ENCODE measurements at places on chromosomes 2 and 18.

DNA sequence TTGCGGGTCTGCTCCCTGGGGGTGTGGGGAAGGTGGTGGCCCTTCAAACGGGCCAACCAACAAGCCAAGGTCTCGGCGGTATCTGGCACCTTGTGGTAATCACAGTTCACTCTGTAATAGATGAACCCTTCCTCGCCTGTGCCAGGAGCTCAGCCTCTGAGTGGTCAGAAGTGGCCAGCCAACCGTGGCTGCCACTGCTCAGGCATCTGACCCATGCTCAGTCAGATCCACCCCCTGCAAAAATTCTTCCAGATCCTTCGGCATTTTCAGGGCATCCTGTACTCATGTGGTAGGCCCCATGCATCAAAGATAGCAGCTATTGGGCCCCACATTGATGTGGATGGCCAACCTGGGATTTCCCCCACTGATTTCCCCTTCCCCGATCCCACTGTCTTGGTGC is 39.6 kb upstream of the SERPINE2 start:
- no peak for DNase-seq

DNA sequence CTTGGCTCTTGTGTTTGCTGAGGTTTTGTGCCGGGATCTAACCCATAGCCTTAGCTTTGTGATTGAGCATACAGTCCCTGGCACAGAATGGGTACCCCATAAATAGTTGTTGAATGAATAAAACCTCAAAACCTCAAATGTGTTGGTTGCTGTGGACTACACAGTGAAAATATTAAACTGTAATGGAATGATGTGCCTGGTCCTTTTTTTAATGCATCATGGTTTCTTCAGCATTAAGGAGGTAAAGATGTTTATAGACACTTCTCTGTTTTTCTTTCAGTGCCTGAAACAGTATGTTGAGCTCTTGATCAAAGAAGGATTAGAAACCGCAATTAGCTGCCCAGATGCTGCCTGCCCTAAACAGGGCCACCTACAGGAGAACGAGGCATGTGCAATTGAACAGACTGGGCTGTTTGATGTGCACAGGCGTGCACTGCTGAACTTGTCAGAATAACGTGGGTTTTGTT is 97.0 kb downstream of the RNF144A start:
- peak; percentile 4 for DNase-seq

DNA sequence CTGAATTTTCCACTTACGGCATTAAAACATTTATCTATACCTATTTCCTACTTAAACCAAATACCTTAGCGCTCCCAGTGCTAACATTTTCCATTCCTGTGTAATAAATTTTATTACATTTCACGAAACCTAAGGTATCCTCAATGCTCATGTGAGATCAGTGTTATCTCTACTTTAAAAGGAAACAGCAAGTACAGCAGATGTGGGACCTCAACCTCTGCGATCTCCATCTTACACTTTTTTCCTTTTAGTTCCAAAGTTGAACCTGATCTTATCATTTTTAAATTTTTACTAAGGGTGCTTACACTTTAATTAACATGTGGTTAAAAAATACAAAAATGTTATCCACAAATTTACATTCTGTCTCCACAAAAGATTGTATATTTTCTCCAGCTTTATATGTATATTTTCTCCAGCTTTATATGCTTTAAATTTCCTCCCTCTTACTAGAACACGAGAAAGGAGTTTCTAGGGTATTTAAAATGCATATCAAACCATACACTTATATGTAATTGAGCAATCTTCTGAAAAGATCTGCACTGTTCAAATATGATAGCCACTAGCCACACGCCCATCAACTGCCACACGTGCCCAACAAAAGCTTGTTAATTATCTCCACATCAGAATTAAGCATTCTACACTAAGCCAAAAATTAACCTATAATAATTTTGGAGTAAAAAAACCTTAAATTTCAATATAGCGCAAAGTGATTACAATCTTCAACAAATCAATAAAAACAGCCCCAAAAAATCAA is 38.1 kb downstream of the MBOAT2 start:
- no peak for DNase-seq

DNA sequence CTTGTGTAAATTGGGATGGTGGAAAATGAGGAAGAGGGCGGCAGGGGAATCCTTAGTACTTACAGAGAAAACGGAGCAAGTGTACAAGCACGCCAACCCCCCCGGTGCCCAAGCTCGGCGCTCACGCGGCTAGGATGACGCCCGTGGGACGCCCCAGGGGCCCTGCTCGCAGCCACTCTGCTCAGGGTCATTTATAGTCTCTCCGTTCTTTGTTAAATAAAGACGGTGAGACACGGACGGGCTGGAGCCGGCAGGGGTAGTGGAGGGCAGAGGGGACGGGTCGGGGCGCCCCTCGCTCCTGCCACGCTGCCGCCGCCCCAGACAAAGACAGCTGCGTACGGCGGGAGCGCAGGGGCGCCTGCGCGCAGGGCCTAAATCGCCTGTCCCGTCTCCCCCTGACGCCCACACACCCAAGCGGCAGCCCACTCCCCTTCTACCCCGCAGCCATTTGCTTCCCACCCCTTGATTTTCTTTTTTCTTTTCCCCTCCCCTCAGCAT is 37.8 kb downstream of the PCBP1 start:
- no peak for DNase-seq

- no peak for DNase-seq
These were observed 11.4 kb downstream of the CTIF start for GRCh38 chr18:48550101-48550729.

- DNase-seq = peak; percentile 81
These were observed 91.8 kb downstream of the ACVR1 start for GRCh38 chr2:157784169-157784822.

- DNase-seq = peak; percentile 85
These were observed 86.4 kb downstream of the XRCC5 start for GRCh38 chr2:216195565-216196029.

DNA sequence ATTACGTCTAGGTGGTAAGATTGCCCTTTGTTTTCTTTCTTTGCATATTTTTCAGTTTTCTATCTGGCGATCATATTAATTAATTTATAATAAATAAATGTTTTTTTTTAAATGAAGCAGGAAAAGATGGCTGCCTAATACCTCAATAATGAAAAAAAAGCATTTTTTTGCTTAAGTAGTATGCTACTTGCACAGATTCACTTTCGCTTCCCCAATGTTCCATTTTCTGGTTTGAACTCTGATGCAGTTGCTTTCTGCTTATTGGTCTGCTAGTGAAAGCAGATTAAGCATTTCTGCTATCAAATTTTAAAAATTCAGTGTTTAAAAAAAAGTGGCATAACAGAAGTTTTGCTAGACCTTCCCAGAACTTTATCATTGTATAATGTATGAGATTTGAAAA is 11.9 kb upstream of the TMEM182 start:
- DNase-seq = no peak

DNA sequence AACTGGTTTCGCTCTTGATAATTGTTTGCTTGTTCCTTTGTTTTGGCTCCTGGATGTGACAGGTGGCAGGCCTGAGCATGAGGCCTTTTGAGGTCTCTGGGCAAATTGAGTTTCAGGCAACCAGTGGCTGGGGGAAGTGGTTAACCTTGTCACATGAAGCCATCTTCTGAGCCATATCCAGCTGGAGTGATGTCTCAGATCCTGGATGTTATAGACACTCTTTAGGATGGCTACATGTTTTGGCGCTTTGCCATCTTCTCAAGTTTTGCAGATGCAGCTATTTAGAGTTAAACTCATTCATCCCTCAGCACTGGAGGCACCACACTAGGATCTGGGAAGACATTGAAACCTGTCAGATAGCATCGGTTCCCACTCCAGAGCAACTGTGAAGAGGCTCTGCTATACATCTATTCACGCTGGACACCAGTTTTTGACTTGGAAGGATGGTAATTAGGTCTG is 25.3 kb upstream of the TACR1 start:
- DNase-seq = no peak

DNA sequence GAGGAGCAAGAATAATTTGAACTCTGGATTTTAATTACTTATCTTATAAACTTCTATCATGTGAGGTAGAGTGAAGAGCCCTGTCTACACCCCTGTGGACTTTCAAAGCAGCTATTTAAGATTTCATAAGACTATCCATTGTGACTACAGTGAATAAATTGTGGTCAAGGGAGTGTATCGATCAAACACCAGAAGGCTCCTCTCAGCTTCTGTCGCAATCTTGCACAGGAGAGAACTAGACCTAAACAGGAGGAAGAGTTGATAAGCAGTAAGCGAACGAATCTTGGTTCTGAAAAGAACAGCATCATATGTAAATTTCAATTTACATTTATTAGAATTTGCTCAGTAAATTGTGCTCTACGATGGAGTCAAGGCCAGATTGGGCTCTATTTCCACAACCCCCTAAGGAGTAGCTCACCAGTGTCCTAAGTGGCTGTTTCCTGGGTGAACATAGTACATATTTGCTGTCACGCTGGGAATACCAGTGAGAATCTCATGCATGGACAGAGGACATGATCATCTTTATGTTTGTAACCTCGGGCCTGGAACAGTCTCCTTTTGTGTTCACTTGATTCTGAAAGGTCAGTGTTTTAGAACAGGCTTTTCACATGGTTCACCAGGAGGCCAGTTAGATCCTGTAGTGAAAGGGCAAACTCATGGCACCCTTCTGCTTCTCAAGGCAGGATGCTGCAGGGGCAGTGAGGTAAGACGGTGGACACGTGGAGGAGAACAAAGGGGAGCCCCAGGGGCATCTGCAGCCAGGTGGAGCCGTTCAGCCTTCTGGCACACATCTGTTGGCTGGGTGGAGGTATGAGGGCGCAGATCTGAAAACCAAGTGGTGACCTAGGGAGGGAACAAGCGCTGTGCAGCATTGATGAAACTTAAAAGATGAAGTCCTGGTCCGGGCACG is 33.3 kb downstream of the NPAS2 start:
- DNase-seq = no peak

DNA sequence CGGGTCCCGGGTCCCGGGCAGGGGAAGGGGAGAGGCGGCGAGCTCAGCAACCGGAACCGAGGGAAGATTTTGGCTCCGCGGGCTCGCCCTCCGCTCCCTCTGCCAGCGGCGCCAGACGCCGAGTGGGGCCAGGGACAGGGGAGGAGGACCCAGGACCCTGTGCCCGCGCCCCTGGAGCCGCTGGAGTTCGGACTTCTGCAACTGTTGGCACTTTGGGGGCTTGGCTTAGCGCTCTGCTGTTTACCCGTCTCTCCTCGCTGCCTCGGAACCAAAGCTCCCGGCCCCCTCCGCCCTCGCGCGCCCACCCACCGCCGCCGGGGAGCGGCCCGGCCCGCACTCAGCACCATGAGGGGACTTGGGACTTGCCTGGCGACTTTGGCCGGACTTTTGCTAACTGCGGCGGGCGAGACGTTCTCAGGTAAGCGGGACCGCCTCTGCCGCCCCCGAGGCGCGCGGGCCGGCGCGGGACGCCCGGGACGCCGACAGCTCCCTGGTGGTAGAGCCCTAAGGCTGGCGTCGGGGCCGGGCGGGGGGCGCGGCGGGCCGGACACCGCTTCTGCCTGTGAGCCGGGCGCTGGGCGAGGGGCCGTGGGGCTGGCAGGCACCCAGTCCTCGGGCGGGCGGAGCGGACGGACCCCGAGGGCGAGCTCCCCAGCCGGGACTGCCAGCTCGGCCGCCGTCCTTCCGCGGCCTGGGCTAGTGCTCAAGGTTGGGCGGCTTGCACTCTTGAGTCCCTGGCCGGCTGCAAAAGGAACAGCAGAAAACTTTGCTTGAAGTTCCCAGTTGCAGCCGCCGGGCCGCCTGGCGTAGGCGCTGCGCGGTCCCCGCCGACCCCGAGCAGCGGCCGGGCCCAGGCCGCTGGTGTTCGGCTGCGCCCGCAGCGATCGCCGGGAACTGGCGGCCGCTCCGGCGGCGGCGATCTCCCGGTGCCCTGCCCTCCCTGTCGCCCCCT is 634 bp downstream of the PTPRM start:
- peak; percentile 9 for DNase-seq
